ENCODE measurements at places on chromosomes 12 and 14. TPM values are rescaled to one million over a fixed set of nuclear protein-coding genes. Genes with fewer than 3 reads are reported as not detected.

DNA sequence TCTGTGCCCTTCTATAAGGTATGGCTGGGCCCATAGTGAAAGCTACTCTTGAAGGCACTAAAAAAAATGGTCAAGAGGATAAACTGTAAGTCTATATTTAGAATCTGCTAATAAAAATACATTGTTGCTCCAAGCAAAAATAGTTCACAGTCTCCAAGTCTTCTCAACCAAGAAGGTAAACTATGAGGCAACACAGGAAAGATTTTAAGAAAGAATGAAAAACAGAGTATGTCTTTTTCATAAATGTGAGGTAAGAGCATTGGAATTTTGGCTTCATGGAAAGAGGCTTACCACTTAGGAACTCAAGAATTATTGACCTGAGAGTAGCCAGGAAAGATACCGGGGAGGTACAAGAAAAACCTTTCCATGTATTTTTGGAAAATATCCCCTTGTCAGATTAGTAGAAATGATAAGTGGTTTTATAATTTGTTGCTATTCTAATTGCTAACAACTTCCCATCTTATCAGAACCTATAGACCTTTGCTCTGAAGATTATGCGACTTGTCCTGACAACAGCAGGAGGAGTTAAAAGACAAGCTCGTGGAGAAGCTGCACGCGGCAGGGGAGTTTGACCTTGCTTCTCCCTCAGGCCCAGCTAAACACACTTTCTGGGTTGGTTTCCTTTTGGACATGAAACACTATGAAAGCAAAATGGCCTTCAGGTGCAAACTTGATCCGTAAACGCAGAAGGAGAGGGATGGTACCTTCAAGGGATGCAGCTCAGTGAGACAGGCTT lies 238.1 kb downstream of the FOXN3 start:
- H3K4me1 ChIP-seq: peaks cover 25% of the 10 kb centered on the region
- peaks cover 16% of the 10 kb centered on the region for H3K36me3 ChIP-seq
- no peak overlapping the region for H3K27ac ChIP-seq
- no peaks in the 10 kb centered on the region for H3K27me3 ChIP-seq
- no peak overlapping the region for H3K4me3 ChIP-seq

DNA sequence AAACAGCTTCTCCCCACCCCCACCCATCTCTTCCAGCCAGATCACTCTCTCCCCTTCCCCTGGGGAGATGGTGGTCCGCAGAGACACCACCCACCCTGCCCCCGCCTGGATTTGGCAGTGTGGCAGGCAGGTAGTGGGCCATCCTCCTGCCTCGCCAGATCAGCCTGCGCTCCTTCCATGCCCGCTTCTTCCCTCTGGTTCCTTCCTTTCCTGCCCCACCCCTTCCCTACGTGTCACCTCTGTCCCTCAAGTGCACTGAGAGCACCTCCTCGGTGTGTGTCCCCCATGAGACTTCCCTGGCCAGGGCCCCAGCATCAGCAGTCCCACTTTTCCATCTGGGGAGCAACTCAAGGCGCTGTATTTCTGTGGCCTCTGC lies 632 bp downstream of the NYNRIN start:
- H3K27ac ChIP-seq: peak overlapping the region; percentile 43
- H3K4me3 ChIP-seq: peak overlapping the region; percentile 87
- DNase-seq: no peak
- peaks cover 25% of the 10 kb centered on the region for H3K4me1 ChIP-seq
- peaks cover 2% of the 10 kb centered on the region for H3K36me3 ChIP-seq

- no peak for DNase-seq
- H3K27me3 ChIP-seq: peaks cover 5% of the 10 kb centered on the region
- peak overlapping the region; percentile 97 for H3K4me3 ChIP-seq
- H3K27ac ChIP-seq: peak overlapping the region; percentile 97
- no peaks in the 10 kb centered on the region for H3K36me3 ChIP-seq
- H3K4me1 ChIP-seq: peaks cover 24% of the 10 kb centered on the region
Observed at GRCh38 chr12:27709932-27710591, 570 bp upstream of the MRPS35 start.

DNA sequence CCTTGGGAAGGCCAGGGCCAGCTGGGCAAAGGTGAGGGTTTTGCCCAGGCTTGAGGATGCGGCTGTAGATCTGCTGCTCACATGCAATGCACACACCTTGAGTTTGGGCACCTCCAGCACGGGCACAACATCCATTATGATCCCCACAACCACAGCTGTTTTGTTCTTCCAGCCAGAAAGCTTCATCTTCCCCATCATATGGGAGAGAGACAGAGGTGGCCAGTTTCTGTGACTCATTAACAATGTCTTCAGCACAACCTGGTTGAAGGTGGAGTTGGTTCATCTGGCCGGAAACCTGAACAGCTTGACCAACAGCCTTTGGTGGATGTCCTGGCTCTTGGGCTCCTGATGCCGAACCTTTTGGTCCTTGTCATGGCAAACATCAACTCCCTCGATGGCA lies 163.7 kb upstream of the CCND2 start:
- no peak overlapping the region for H3K27ac ChIP-seq
- DNase-seq: no peak
- H3K27me3 ChIP-seq: peaks cover 14% of the 10 kb centered on the region

GRCh38 chr12:125218952-125219351 lies 153.7 kb downstream of the AACS start:
- H3K27me3 ChIP-seq: peaks cover 53% of the 10 kb centered on the region
- no peak for DNase-seq
- H3K4me1 ChIP-seq: peaks cover 2% of the 10 kb centered on the region
- H3K36me3 ChIP-seq: no peaks in the 10 kb centered on the region
- no peak overlapping the region for H3K4me3 ChIP-seq

The DPPA3 gene
- not detected for total RNA-seq

DNA sequence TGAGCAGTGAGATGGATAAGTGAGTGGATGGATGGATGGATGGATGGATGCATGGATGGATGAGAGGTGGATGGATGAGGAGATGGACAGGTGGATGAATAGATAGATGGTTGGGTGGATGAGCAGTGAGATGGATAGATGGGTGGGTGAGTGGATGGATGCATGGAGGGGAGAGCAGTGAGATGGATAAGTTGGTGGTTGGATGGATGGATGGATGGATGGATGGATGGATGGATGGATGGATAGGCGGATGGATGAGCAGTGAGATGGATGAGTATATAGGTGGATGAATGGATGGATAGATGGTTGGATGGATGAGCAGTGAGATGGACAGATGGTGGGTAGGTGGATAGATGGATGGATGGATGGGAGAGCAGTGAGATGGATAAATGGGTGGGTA lies 30.6 kb downstream of the LRRC74A start:
- no peaks in the 10 kb centered on the region for H3K4me1 ChIP-seq
- no peak overlapping the region for H3K4me3 ChIP-seq
- no peak for DNase-seq
- peaks cover 13% of the 10 kb centered on the region for H3K27me3 ChIP-seq
- H3K27ac ChIP-seq: no peak overlapping the region

The RAD51AP1 gene
- 0.34 TPM for total RNA-seq

The PAX9 gene
- not detected for total RNA-seq

Measured in T-helper 17 cell (primary cell).